ENCODE measurements at places on chromosomes 1 and 21.

DNA sequence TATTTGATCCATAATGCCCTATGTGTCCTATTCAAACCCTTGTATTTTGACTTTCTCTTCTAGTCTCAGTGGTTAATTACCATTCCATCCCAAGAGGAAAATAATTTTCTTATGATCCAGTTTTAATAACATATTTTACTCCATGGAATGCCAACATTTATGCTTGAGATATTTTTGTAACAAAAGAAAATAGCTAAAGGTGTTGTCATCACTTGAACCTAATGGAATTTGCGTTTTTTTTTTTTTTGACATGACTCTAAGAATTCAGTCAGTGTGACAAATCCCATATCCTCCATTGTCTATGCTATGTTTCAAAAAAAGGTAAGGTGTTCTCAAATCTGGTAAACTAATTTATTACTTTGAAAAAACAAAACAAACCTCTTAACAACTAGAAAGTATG lies 324.1 kb upstream of the ADAMTS5 start:
- DNase-seq = no peak

DNA sequence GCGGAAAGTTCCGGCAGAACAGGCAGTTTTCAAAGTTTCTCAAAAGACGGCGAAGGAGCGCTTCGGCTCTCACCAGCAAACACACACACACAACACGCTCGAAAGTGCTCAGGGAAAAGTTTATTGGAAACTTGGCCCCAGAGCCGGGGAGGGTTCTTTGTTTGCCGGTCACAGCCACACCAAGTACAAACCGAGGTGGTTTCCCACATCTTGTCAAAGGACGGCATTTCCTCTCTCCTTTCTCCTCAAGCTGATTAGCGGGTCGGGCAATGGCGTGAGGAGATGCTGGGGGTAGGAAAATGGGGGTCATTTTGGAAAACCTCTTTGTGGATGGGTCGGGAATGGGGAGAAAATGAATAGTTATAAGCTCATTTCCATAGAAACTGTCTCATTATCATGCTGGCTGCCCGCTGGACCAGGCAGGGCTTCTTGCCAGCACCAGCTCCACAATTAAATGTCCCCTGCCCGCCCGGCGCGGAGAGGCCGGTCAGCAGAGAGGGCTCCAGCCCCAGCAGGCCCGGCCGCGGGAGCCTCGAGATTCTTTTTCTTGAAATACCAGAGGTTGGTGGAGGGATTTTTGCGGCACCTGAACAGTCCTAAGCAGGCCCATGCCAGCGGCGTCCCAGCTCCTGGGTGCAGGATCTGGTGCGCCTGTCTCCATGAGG lies 92.3 kb downstream of the PRDM16 start:
- no peak for DNase-seq

- no peak for DNase-seq
Observed at GRCh38 chr1:81234237-81234636, 566.5 kb upstream of the ADGRL2 start.

- DNase-seq = no peak
Observed at GRCh38 chr1:178341261-178341956, 155.4 kb downstream of the CLEC20A start.

- DNase-seq = no peak
Observed at GRCh38 chr1:6178751-6179563, 1.2 kb downstream of the CHD5 start.

DNA sequence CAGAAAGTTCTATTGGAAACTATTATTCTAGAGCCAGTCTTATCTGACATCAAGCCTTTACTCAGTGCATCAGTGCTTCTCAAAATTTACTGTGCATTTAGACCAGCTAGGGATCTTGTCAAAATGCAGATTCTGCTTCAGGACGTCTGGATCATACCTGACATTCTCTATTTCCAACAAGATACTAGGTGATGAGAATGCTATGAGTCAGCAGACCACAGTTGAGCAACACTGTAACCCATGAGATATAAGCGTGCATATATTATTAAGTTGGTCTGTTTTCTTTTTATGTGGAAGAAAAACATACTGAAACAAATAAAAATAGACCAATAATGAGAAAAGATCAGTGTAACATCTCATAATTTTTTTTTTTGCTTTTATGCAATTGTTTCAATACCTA lies 40.4 kb upstream of the KCNH1 start:
- no peak for DNase-seq

GRCh38 chr1:161200992-161201835 lies 953 bp upstream of the NDUFS2 start:
- no peak for DNase-seq

- DNase-seq = no peak
Observed at GRCh38 chr1:29324771-29325351, 88.5 kb downstream of the PTPRU start.

DNA sequence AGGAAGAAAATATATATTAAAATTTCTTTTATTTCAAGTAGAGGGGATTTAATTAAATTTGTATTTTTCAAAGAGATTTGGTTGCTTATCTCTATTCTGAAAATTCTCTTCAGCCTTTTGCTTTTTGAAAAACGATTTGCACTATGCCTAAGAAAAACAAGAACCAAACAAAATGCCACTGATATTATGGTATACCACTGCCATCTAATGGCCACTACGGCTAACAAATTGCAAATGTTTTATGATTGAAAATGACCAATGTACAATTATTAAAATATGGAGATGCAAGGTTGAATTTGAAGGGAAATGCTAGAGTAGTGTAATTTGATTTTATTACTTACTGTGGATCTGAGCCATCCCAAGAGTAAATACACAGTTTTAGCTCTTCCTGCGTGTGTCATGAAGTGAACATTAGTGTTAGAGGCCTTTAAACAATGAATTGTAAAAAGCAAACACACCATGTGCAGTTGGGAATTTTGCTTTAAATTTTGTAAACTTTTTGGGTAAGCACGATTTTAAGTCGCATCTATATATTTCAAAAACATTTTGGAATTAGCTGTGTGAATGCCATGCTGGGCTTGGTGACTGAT lies 137.4 kb upstream of the USP25 start:
- peak; percentile 27 for DNase-seq

DNA sequence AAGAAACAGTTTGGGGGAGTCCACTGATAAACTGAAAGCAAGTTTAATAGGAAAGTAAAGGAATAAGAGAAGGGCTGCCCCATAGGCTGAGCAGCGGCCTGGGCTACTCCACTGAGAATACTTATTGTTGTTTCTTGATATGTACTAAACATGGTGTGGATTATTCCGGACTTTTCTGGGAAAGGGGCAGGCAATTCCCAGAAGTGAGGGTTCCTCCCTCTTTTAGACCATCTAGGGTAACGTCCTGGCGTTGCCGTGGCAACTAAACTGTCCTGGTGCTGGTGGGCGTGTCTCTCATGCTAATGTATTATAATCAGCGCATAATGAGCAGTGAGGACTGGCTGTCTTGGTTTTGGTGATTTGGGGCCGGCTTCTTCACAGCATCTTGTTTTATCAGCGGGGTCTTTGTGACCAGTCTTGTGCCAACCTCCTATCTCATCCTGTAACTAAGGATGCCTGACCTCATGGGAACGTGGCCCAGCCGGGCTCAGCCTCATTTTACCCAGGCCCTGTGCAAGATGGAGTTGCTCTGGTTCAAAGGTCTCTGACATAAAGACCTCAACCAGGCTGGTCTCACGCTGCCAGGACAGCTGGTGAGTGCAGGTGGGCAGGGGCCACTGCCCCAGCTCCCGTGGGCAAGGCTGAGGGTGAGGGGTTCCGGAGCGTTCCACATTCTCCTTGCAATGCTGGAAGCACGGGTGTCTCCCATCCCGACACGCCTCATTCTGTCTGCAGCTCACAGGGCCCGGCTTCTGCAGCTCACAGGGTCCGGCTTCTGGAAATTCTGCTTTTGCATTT lies 19.6 kb upstream of the C1orf159 start:
- no peak for DNase-seq

DNA sequence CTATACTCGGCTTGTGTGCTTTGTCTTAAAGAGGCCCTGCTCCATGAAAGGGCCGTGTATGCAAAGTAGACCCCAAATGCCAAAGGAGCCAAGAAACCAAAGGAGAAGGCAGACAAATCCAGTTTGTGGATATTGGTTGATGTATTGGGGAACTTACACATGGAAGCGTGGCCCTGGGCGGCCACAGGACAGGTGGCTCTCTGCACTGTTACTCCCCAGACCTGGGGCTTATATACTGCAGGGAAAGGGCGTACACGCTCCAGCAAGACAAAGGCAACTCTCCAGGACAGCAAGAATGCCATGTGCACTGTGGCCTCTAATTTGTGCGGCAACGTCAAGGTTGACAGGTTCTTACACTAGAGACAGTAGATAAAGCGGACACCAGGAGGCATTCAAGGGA lies 24.8 kb downstream of the RSPH1 start:
- DNase-seq = no peak

- DNase-seq = no peak
Observed at GRCh38 chr1:53608071-53608470, 130.9 kb downstream of the GLIS1 start.

DNA sequence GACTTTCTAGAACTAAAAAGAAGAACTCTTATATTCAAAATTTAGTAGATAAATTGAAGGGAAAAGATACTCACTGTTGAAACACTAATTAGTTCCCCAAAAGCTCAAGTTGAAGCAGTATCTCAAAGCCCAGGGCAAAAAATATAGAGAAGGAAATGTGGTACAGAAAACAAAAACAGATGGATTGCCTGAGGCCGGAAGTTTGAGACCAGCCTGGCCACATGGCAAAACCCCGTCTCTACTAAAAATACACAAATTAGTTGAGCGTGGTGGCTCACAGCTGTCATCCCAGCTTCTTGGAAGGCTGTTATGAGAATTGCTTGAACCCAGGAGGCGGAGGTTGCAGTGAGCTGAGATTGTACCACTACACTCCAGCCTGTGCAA lies 36.0 kb downstream of the FAM177B start:
- DNase-seq = peak; percentile 4

DNA sequence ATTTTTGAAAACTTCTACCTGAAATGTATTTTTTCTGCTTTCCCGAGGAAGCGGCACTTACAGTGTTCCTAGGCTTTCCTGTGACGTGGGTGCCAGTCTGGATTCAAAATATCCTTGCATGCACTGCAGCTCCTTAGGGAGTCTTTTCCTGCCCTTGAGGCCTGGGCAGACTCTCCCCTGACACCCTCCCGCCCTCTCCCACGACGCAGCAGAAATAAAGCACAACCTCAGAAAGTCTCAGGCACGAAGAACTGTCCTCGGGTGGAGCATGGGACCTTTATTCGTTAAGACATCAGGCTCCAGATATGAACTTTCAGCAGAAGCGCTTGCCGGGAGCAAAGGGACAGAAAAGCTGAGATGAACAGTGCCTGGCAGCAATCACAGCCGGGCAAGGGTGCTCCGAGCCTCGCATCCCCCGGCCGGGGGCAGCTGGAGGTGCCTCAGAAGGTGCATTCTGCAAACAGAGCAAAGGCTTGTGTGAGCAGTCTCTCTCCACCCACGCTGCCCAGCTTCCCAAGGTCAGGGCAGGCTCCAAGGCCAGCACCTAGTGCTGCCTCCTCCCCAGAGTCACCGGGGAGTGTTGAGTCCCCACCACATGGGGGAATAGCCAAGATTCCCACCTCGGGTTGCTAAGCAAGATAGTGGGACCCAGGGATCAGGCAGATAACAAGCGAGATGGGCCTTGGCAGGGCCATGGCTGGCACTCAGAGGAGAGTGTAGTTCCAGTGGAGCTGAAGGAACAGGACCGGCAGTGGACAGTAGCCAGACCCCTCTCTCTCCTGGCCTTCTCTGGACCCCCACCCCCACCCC lies 3.2 kb downstream of the TFF3 start:
- no peak for DNase-seq

- DNase-seq = peak; percentile 4
Observed at GRCh38 chr1:226185141-226186036, 1.2 kb downstream of the ACBD3 start.

DNA sequence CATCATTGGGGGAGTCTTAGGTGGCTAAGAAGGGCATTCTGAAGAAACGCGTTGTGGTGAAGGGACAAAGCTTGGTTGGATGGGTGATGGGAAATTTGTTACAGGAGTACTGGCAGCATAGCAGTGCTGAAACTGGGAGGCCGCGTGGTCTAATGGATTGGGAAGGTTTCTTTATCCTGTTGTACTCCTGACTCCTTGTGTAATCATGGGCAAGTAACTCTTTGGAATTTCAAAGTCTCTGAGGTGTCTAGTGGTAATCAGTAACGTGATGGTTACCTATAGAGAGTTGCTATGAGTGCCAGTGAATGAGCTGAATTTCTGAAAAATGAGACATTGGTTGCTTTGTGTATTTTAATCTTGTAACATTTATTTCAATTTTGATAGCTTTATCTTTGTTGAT lies 18.5 kb downstream of the DONSON start:
- DNase-seq = no peak

GRCh38 chr1:228271701-228272251 lies 63.9 kb downstream of the OBSCN start:
- no peak for DNase-seq

GRCh38 chr1:192232817-192233417 lies 74.7 kb downstream of the RGS18 start:
- no peak for DNase-seq

- peak; percentile 49 for DNase-seq
Observed at GRCh38 chr21:42460391-42461184, 35.4 kb downstream of the RSPH1 start.

- no peak for DNase-seq
Observed at GRCh38 chr1:38004284-38005108, 818 bp downstream of the FHL3 start.

DNA sequence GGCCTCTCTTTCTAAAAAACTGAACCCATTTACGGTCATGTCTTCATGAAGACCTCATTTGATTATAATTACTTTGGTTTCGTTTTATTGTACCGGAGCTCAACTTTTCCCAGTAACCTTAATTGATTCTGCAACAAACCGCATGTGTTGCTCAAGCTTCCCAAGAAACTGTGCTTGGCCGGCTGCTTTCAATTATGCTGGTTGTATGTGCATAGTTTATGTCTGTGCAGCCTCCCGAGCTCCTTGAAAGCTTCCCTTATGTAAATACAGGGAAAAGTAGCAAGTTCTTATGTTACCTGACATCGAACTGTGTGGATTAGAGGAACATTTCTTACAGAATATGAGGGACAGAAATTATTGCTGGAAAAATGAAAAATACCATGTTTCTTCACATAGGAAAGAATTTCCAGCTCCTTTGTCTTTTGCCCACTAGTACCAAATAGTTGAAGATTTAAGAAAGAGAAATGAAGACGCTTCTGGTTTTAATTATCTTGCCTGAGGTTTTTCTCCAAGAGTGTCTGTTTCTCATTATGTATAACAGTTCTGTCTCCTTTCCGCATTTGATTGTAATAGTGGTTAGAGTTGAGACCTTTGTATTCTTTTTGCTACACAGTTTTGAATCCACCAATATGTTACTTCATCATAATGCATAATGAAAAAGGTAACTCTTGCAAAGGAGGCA lies 2.1 kb downstream of the VCAM1 start:
- no peak for DNase-seq

DNA sequence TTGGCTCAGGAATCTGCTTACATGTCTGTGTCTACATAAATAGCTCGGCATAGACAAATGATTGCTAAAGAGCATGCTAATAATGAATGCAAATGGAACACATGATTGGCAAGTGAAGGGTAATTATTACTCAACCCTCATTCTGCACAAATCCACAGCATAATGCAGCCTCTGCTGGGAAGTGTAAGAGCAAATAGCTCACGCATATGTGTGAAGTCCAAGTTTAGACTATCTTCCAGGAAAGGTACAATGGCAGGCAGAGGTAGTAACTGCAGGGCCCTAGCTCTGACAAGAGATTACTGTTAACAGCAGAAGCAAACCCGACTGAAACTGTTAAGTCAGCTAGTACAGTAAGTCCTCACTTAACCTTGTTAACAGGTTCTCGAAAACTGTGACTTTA lies 7.0 kb upstream of the IL6R start:
- DNase-seq = no peak

- peak; percentile 86 for DNase-seq
Observed at GRCh38 chr1:218284917-218285635, at the start of gene RRP15. RRP15 (plus strand) TSS chr1:218285293; CDS start chr1:218285317, 24 bp downstream.

- DNase-seq = no peak
Observed at GRCh38 chr1:29122682-29123052, 1.0 kb downstream of the TMEM200B start.
